ENCODE measurements at places on chromosomes 2 and 18.
A peak's percentile ranks its signal among the peaks of the same experiment; 100 is the strongest.

- no peaks in the 10 kb centered on the region for H3K4me1 ChIP-seq
- no peaks in the 10 kb centered on the region for H3K36me3 ChIP-seq
- H3K4me3 ChIP-seq = no peak overlapping the region
- no peak for DNase-seq
Observed at GRCh38 chr2:56133931-56134629, 49.7 kb upstream of the CCDC85A start.

DNA sequence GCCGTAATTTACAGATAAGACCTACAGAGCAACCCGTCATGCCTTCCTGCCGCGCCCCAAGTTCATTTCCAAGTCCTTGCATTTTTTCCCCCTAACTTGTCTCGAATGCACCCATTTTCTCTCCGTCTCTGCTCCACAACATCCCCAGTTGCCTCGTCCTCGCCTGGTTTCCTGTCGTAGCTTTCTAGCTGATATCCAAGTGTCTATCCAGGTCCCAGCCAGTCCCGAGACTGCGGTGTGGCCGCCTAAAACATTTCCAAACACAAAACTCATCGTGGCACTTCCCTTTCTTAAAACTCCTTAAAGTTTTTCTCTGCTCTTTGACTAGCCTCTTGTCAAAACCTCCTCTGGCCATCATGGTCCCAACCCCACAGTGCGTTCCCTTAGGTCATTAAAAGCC, 1.2 kb upstream of the BARD1 start:
- H3K4me1 ChIP-seq = peaks cover 10% of the 10 kb centered on the region
- DNase-seq = no peak
- no peak overlapping the region for H3K4me3 ChIP-seq
- peak overlapping the region; percentile 68 for H3K27ac ChIP-seq

- no peaks in the 10 kb centered on the region for H3K4me1 ChIP-seq
- no peak overlapping the region for H3K4me3 ChIP-seq
- no peaks in the 10 kb centered on the region for H3K36me3 ChIP-seq
- no peak overlapping the region for H3K27ac ChIP-seq
Observed at GRCh38 chr2:29047083-29047845, 27.1 kb downstream of the PCARE start.

DNA sequence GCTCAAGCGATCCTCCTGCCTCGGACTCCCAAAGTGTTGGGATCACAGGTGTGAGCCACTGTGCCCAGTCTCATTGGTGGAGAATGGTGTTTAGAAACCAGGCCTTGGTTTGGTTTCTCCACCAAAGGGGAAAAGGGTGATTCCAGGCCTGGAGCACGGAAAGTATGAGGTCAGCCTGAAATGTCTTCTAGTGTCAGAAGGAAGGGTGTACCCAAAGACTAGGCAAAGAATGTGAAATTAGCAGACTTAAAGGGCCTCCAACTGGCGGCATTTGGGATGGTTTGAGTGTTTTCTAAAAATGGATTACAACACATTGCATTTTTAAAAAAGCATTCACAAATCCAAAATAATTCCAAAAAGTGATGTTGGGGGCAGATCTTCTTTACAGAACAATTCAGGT, 139.6 kb downstream of the SH3BP4 start:
- H3K36me3 ChIP-seq = no peaks in the 10 kb centered on the region
- no peak for DNase-seq
- H3K27ac ChIP-seq = no peak overlapping the region
- H3K4me1 ChIP-seq = no peaks in the 10 kb centered on the region

GRCh38 chr2:75982719-75983118, 272.0 kb upstream of the GCFC2 start:
- H3K4me3 ChIP-seq = no peak overlapping the region
- no peak for DNase-seq
- H3K27me3 ChIP-seq = no peaks in the 10 kb centered on the region
- H3K27ac ChIP-seq = no peak overlapping the region
- no peaks in the 10 kb centered on the region for H3K36me3 ChIP-seq
- no peaks in the 10 kb centered on the region for H3K4me1 ChIP-seq

- DNase-seq = no peak
- no peak overlapping the region for H3K27ac ChIP-seq
- H3K27me3 ChIP-seq = no peaks in the 10 kb centered on the region
- no peak overlapping the region for H3K4me3 ChIP-seq
- H3K36me3 ChIP-seq = no peaks in the 10 kb centered on the region
Observed at GRCh38 chr2:207892716-207893402, 123.2 kb upstream of the FZD5 start.

GRCh38 chr18:33264566-33264965, 176.0 kb downstream of the CCDC178 start:
- no peak overlapping the region for H3K27ac ChIP-seq
- H3K36me3 ChIP-seq = no peaks in the 10 kb centered on the region
- H3K27me3 ChIP-seq = no peaks in the 10 kb centered on the region
- H3K4me3 ChIP-seq = no peak overlapping the region
- no peaks in the 10 kb centered on the region for H3K4me1 ChIP-seq

- peak overlapping the region; percentile 0 for H3K4me3 ChIP-seq
- no peak overlapping the region for H3K27ac ChIP-seq
- peaks cover 79% of the 10 kb centered on the region for H3K36me3 ChIP-seq
- no peaks in the 10 kb centered on the region for H3K27me3 ChIP-seq
- DNase-seq = no peak
Observed at GRCh38 chr2:157427003-157427921, 16.6 kb downstream of the CYTIP start.

- no peaks in the 10 kb centered on the region for H3K4me1 ChIP-seq
- H3K27ac ChIP-seq = no peak overlapping the region
- H3K27me3 ChIP-seq = no peaks in the 10 kb centered on the region
- no peaks in the 10 kb centered on the region for H3K36me3 ChIP-seq
Observed at GRCh38 chr18:42611134-42611533, 504.4 kb downstream of the RIT2 start.

GRCh38 chr2:166375736-166376487, at the start of gene SCN9A:
SCN9A (minus strand) TSS chr2:166375944; CDS start chr2:166311756, 64,188 bp downstream.
- H3K27me3 ChIP-seq = no peaks in the 10 kb centered on the region
- no peak within 1 kb of the TSS for H3K27ac ChIP-seq
- H3K4me3 ChIP-seq = no peak within 1 kb of the TSS
- no peak for DNase-seq
- no peaks in the 10 kb centered on the region for H3K36me3 ChIP-seq
- H3K4me1 ChIP-seq = no peaks in the 10 kb centered on the region
